ENCODE measurements at places on chromosomes 7 and 10. TPM values are rescaled to one million over a fixed set of nuclear protein-coding genes. Genes with fewer than 3 reads are reported as not detected.

WASHC2A gene
- 28.4 TPM for total RNA-seq

EBF3 gene
- total RNA-seq, result 5.8 TPM

BTRC gene
- total RNA-seq, result 34.7 TPM

SERPINE1 gene
- total RNA-seq, result 27.2 TPM

PIK3AP1 gene
- total RNA-seq, result 2.8 TPM

GRCh38 chr10:5555881-5556280 is 31.1 kb downstream of the CALML3 start:
- DNase-seq, result peak; percentile 44

- no peak for DNase-seq
Measured at GRCh38 chr10:74104996-74105395, 45.6 kb downstream of the AP3M1 start.

- peak; percentile 36 for DNase-seq
Measured at GRCh38 chr7:99000196-99000903, 122.0 kb downstream of the TRRAP start.

GRCh38 chr7:27194686-27195379 is 5.1 kb downstream of the HOXA13 start:
- DNase-seq, result no peak

DNA sequence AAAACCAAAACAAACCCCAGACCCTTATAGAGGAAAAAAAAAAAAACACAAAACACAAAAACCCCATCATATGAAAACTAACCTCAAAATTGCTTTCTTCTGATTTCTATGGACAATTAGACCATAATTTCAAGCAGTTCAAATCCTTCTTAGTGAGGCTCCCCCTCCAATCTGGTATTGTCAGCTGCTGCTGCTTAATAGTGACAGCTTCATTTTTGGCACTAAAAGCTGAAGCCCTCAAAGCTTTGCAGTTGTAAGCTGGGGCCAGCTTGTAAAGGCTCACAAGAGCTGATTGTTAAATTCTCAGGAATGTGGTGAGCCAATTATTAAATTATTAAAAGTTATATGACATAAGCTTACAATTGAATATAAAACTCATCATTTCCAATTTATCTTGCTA is 21.9 kb downstream of the ATXN7L1 start:
- no peak for DNase-seq

DNA sequence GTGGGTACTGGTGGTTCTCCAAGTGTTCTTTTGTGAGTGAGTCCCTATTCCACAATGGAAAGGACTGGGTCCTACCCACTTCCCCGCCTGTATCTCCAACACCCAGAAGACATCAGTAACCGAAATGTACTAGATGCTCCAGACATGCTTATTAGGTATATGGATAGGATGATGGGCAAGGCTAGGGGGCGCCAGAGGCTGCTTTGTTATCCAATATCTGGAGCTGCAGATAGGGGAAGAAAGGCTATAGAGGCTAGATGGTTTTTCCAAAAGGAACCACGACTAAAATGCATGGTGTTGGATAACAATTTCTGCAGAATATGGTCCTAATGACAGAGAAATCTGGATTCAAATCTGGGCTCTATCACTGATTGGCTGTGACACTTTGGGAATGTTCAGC is 56.2 kb upstream of the TM9SF3 start:
- peak; percentile 90 for DNase-seq

DNA sequence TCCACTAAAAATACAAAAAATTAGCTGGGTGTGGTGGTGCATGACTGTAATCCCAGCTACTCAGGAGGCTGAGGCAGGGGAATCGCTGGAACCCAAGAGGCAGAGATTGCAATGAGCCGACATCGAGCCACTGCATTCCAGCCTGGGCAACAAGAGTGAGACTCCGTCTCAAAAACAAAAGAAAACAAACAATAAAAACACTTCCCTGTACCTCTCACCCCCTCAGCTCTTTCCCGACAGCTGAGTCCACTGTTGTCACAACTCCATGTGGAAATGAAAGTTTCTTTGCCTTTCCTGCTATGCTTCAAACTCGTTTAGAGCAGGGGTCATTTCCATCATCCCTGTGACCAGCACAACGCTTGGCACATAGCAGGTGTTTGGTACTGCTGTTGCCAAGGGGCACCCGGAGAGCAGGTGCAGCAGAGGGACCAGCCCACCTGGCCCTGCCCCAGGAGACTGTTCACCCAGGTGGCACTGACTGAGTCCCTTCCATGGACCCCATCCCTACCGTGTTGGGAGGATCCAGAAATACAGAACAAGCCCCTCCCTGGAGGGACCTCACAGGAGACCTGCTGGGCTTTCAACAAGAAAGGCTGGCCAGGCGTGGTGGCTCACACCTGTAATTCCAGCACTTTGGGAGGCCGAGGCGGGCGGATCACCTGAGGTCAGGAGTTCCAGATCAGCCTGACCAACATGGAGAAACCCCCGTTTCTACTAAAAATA is 4.9 kb downstream of the TMEM130 start:
- DNase-seq, result no peak

DNA sequence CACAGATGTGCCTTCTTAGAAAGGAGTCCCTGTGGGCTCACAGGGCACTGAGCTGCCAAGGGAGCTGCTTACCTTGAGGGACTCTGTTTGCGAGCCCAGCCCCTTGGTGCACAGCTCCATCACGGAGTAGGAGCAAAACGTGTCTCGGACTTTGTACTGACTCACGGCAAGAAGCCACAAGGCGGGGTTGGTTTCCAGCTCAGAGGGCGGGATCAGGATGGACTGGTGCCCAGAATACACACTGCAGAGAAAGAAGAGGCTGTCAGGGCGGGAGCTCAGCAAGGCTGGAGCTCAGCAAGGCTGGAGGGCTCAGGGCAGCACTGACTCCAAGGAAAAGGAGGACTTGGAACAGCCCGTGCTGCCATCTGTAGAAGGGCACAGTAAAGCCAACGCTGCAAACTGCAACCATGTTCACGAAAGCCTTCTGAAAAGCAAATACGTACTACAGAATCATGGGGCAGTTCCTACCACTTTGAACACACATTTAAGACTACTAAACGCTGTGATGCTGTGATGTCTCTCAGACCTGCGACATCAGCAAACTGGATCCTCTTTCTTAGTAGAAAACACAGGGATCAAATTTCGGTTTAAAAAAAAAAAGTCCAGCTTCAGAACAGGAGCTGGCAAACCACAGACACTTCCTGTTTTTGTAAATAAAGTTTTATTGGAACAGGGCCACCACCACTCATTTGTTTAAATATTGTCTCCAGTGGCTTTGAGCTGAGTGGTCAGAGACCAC is 194.3 kb downstream of the ZMYND11 start:
- DNase-seq, result peak; percentile 80

DNA sequence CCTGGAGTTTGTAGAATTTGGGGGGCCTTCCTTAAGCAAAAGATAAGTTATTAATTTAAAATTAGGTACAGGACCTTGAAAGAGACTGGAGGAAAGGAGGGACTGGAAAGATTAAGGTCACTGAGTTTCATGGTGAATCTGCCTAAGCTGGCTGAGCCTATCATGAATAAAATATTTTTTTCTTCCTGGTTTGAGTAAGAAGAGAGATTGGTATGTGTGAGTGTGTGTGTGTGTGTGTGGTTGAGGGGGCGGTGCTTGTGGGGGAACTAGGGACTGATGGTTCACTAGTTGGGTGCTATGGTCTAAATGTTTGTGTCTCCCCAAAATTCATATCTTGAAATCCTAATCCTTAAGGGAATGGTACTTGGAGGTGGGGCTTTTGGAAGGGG is 142.5 kb upstream of the PRKCQ start:
- no peak for DNase-seq

GRCh38 chr7:15330943-15331342 is 230.9 kb downstream of the AGMO start:
- no peak for DNase-seq

DNA sequence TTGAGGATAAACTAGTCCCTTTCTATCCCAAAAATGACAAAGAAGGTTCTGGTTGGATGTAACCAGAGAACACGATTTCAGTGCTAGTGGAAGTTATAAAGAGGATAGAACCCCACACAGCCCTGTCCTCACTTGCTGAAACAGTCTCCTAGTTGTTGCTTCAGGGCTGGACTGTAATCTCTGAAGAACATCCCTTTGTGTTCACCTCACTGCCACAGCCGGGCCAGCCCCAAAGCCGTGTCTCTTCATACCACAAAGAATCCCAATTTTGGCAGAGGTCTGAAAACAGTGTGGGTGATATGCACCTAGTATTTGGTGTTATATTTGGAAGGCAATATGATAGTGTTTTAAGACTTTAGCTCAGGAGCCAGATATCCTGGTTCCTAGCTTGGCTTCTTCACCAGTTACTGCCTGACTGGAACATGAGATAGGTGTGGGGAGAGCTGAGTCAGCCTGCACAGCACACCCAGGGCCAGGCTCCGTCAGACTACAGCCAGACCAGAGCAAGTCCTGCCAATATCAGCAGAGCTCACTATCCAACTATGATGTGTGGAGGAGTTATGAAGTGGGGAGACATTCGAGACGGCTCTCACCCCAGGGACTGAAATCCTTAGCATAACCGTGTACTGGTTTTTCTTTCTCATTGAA is 21.2 kb downstream of the CYP3A4 start:
- no peak for DNase-seq

DNA sequence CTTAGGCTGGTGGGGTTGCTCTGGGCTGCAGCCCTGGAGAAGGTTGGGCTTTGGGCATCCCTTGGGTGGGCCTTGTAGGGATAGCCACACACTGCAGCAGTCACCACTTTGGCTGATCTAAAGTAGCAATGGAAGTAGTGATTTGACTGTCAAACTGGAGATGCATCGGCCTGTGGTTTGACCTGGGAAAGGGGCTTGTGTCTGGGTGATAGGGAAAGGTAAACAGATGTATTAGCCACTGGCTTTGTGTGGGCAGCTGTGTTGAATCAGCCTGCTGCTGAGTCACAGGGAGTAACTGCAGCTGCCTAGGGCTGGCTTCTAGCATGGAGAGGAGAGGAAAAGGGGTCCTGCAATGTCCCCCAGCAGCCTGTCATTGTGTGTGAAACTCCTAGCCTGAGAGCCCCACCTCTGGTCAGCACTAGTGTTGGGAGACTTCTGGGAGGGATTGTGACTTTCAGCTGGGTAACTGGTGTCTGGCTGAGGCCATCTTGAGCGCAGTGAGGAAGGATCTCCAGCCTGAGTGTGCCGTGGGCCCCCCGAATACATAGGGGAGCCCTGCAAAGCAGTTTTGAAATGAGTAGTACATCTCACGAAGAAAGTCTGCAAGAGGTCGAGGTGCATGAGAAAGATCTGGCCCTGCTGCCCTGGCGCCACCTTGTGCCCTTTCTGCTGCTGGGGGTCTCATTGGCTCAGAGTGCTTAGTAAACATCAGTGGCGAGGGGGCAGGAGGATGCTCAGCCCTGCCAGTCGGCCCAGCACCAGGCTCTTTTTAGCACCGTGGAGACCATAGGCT is 117.3 kb downstream of the FANK1 start:
- no peak for DNase-seq

DNA sequence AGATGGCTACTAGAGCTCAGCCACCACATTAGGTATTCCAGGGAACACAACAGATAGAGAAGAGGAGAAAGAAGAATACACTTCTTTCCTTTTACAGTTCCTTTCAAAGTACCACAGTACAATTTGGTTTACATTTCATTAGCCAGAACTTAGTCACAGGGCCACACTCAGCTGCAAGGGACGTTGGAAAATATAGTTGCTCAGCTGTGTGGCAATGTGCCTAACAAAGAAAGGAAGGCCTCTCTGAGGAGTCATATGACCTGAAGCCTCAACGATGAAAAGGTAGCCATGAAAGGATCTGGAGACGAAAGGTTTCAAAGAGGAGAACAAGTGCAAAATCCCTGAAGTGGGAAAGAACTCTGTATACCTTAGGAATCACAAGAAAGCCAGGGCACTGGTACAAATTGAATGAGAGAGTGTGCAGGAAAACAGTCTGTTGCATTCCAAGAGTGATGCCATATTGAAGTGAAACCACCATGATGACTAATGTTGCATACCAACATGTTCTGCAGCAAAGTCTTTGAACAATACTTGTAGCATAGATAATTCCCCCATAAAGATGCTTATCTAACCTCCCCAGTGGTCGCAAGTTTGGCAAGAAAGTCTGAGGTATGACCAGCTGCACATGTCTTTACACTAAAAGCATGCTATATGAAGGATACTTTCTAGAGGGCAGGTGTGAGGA is 278.9 kb downstream of the HPSE2 start:
- no peak for DNase-seq

- DNase-seq, result no peak
Measured at GRCh38 chr7:100089458-100090196, 858 bp downstream of the COPS6 start.

- DNase-seq, result no peak
Measured at GRCh38 chr7:113071465-113071864, 15.2 kb downstream of the GPR85 start.
